ENCODE measurements at places on chromosomes 16 and 17. TPM values are rescaled to one million over a fixed set of nuclear protein-coding genes. Genes with fewer than 3 reads are reported as not detected.
A peak's percentile ranks its signal among the peaks of the same experiment; 100 is the strongest.

MSLN gene
- 0.25 TPM for total RNA-seq

SLC6A4 gene
- total RNA-seq = not detected

DHODH gene
- total RNA-seq = 67.9 TPM

- H3K27ac ChIP-seq = peak overlapping the region; percentile 92
- peak overlapping the region; percentile 98 for H3K4me3 ChIP-seq
- peaks cover 31% of the 10 kb centered on the region for H3K4me1 ChIP-seq
- H3K36me3 ChIP-seq = no peaks in the 10 kb centered on the region
- DNase-seq = no peak
These were observed 4.1 kb upstream of the LCMT1 start for GRCh38 chr16:25107466-25107792.

DNA sequence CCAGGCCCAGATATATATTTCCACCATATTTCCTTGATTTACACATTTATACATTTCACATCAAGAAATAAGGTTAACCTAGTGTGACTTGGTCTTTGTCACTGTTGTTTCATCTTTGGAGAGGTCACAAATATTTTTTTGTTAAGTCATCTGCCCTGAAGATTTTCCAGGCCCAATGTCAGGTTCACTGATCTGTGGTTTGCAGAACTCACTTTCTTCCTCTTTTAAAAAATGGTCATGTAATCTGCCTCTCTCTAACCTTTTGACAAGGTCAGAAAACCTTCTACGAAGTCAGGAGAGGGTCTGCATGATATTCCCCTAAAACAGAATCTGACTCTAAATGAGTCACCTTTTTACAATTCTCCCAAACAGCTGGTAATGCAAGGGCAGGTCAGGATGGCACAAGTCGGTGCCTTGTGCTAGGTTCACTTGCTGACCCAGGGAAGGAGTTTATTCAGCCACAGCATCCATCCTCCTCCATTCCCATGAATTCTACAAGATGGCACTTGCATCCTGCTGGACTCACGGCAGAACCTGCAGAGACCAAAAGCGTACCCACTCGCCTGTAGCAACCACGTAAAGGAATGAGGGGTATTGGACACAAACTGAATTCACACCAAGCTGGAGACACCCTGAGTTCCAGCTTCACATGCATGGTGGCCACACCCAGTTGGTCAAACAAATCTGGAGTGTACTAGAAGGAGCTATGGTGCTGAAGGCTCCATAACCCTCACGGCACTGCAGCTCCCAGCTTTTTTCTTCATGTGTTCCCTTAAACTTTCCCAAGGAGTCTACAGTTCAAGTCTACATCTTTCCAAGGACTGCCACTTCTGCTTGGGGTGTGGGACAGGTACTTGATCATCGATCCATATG, 1.6 kb upstream of the KIAA0513 start:
- DNase-seq = no peak
- H3K27ac ChIP-seq = peak overlapping the region; percentile 43
